ENCODE measurements at places on chromosomes 6 and 20.

DNA sequence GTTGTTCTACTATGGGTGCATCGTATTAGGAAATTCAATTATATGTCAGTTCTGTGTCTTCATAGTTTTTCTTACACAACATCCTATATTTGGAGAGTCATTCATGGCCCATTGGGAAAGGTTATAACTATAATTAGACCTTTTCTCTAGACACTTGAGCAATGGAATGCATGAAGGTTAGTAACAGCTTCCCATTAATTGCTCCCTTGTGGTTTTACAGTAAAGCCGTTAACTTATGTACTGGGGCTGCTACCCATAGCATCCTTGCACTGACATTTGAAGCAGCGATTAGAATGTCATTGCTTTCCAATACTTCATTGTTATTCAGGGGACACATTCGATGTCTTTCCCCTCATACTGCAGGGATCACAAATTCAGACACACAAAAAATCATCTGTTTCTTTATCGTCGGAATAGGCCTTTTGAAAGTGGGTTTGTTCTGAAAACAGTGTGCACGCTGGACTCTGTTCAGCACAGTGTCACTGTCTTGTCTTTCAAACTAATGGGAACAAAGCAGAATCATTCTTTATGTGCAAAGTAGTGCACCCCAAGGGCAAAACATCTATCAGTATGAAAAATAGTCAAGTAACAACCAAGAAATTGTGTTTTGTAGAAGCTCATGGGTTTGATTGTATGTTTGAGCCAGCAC lies 634.3 kb upstream of the MAP3K7 start:
- no peak for DNase-seq

DNA sequence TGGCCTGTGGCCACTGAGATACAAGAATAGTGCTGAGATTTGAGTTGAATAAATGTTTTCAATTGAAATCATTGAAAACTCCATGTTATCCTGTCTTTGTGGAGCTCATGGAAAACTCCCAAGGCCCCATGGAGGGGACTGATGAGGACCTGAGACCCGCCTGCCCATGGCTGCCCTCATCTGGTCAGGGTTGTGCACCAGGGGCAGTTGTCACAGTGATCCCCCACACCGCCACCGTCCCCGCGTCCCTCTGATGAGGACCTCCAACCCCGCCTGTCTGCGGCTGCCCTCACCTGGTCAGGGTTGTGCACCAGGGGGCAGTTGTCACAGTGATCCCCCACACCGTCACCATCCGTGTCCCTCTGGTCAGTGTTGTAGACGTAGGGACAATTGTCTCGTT lies 27.8 kb downstream of the THBS2 start:
- no peak for DNase-seq

DNA sequence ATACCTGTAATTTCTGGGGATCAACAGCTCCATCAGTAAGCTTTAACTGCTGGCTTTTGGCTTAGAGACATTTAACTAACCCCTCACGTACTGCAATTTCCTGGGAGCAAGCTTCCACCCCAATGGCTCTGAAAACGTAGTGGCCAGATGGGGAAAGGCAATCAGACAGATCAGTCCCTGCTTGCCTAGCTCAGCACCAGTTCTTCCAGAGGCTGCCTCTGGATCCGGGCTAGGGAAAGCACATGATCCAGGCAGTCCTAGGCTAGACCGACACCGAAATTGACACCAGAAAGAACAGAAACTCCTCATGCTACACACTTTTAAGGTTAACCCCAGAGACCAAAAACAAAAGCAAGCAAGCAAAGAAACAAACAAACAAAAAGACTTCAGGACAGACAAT lies 13.3 kb downstream of the PREP start:
- no peak for DNase-seq

- DNase-seq = no peak
These were observed 29.3 kb upstream of the LOC128125822 start for GRCh38 chr6:63543001-63543400.

- no peak for DNase-seq
These were observed 29.1 kb upstream of the ECI2 start for GRCh38 chr6:4164456-4164855.

DNA sequence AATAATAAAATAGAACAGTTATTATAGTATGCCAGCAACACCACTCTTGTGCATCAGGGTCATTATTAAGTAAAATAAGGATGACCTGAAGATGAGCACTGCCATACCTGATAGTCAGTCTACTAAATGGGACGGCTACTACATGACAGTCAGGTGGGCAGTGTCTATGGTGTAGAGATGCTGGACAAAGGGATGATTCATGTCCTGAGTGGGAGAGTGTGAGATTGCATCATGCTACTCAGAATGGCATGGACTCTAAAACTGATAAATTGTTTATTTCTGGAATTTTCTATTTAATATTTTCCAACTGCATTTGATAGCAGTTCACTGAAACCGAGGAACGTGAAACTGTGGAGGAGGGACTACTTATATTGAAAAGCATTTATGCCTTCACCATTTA lies 38.8 kb downstream of the SNX9 start:
- no peak for DNase-seq

GRCh38 chr20:50460608-50461267 lies 49.4 kb upstream of the PTPN1 start:
- DNase-seq = peak; percentile 73

- no peak for DNase-seq
These were observed 48.1 kb downstream of the CHMP4B start for GRCh38 chr20:33859157-33859695.

DNA sequence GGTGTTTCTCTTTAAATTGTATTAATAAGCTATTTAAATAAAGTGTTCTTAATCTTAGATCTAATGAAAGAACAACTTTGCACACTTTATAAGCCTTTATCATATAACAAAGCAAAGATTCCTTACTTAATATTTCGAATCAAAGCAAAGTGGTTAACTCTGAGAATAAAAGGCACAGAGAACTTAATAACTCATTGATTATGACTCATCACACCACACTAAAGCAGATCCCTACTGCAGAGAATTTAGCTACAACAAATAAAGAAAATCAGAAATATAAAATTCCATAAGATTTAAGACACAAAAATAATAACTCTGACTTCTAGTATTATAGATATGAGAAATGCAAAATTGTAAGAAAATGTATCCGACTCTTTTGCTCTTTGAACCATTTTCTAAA lies 135.6 kb upstream of the RUNX2 start:
- DNase-seq = no peak

GRCh38 chr20:25013478-25014380 lies 21.2 kb upstream of the APMAP start:
- no peak for DNase-seq

DNA sequence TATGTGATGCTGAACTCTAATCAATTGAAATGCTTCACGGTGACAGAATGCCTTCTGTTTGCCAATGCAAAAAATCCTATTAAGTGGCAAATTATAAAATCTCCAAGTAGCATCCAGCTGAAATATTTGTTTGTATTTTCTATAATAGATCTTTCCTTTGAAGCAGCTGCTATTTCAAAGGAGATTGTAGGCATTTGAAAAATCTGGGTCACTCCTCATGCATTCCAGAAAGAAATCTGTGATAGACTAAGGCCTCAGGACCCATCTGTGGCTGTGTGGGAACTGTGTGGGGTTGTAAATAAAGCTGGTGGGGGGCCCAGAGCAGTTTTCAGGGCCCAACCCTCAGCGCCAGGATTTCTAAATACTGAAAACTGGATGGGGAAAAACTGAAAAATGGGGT lies 216.9 kb upstream of the ARG1 start:
- no peak for DNase-seq

GRCh38 chr20:57714409-57715267 lies 4.8 kb upstream of the PMEPA1 start:
- DNase-seq = no peak

DNA sequence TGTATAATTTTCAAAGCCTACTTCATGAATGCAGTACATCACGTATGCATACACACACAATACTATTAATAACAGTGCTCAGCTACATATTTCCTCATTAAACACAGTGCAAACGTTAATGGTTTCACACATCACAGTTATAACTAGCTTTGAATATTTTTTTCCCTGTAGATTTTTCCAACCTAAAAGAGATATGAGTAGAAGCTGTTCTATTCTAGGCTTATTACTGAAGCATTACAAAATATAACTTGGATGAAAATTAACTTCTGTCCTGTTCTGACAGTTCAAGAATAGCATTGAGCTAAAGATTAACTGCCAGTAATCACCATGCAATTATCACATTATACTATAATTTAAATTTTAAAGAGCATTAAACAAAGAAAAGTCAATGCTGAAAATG lies 6.2 kb downstream of the LMBRD1 start:
- DNase-seq = no peak

GRCh38 chr6:159461998-159462397 lies 231.0 kb downstream of the SOD2 start:
- no peak for DNase-seq

DNA sequence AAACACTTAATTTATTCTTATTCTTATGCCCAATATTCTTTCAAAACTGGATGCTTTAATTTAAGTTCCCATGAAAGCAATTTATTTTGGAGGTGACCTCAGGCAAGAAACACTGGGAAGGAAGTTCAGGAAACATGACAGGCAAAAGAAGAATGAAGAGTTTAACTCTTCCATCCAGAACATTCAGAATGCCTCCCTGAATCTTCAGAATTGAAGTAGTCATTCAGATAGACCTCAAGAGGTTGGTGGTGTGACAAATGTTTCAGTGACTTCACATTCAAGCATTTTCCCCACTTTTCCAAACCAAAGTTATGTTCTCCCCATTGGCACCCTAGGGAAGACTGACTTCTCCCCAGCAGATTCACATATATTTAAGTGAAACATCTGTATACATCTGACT lies 110.5 kb downstream of the HAO1 start:
- DNase-seq = no peak

- DNase-seq = no peak
These were observed 41.1 kb downstream of the FARS2 start for GRCh38 chr6:5302220-5302946.

DNA sequence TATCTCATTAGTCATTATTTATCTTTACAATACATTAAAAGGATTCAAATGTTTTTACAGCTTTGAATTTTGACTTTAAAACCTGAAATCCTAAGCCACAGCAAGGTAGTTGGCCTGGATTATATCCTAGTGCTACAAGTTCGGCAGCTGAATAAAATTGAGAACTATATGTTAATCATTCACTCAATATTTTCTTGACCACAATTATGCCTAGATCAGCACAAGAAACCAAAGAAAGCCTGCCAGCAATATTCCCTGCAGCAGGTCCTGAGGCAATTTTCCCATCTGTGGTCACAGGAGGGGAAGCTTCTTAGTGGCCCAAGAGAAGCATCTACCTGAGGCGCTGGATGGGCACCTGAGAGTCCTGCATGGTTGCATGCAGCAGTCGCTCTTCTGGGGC lies 183.5 kb downstream of the GMDS start:
- no peak for DNase-seq

DNA sequence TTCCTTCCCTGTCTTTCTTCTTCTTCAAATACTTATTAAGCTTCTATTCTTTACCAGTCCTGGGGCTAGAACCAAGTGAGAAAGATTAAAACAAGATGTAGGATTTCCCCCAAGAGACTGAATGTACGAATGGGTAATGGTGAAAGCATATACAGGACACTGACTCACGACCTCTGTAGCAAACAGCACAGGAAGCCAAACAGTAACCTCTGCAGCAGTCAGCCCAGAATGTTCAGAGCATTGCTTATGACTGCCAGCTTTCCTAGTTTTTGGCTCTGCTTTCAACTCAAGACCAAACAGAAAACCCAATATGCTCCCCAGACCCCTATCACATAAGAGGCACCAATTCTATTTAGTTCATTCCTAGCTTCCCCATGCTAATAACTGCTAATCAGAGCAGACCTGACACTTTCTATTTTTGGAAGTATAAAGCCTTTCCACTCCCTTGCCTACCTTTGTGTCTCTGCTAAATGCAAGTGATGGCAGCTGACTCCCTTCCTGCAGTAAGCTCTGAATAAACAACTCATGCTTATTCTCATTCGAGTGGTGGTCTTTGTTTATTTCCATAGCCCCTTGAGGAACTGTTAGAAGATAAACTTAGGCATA lies 690.6 kb downstream of the EPM2A start:
- DNase-seq = no peak

DNA sequence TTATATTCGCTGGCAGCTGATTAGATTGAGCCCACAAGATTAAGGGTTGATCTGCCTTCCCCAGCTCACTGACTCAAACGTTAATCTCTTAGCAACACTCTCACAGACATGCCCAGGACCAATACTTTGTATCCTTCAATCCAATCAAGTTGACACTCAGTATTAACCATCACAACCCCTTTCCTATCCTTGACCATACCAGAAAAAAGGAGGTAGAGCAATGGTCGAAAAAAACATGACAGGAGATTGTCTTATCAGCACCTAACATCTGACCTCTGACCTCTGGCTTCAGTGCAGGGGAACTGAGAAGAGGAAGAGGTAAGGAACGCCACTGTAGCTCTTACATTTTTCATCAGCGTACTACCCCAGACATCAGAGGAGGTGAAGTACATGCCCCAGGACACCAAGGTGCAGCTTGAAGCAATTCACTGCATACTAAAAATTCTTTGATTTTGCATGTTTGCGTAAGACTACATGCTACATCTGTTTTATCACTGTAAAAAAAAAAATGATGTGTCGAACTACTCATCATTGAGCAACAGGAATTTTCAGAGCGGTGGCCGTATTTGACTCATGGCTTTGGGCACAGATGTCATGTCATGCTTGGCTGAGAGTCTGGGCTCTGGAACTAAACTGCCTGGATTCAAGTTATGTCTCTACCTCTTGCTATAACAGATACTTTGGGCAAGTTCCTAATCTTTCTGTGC lies 188.0 kb upstream of the TAB2 start:
- DNase-seq = no peak

DNA sequence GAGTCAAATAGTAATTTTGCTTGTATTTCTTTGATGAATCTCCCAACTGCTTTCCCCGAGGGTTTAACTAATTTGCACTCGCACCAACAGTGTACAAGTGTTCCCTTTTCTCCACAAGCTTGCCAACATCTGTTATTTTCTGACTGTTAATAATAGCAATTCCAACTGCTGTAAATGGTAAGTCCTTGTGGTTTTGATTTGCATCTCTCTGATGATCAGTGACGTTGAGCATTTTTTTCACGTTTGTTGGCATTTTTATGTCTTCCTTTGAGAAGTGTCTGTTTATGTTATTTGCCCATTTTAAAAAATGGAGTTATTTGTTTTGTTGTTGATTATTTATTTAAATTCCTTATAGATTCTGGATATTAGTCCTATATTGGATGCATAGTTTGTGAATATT lies 399.8 kb upstream of the MAN1A1 start:
- no peak for DNase-seq
